WTC11 (cell line): ENCODE measurements at places on chromosomes 5 and 9.

DNA sequence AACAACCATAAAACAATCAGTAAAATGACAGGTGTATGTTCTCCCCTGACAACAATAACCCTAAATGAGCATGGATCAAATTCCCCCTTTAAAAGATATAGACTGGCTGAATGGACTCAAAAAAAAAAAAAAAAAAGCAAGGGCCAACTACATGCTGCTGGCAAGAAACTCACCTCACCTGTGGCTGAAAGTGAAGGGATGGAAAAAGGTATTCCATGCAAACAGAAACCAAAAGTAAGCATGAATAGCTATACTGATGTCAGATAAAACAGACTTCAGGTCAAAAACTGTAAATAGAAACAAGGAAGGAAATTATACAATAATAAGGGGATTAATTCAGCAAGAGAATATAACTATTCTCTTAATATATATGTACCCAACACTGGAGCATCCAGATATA is 54.2 kb upstream of the SSBP2 start:
- no peak overlapping the region for H3K4me3 ChIP-seq
- H3K27ac ChIP-seq, result no peak overlapping the region
- no peaks in the 10 kb centered on the region for H3K27me3 ChIP-seq
- H3K36me3 ChIP-seq, result peaks cover 18% of the 10 kb centered on the region
- DNase-seq, result no peak

DNA sequence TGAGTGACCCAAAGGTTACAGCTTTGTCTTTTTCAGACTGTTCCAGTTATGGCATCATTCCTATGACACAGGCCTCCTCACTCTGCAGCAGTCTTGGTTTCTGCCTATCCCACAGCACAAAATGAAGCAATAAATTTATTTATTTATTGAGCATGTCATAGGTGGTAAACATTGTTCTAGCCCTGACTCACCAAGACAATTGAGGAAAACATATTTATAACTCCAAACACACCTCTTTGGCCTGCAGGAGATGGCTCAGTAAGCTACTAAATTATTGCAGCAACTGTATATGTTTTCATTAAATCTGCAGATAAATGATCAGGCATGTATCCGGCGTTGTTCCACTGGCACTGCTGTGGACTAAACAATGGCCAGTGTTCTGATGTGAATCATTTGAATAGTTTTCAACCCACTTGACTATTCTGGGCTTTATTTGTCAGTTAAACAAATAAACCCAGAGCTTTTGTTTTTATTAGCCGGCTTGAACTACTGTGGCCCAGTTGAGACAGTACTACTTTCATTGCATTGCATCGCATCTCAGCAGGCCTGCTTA is 83.2 kb downstream of the FOXD1 start:
- H3K4me3 ChIP-seq, result no peak overlapping the region
- no peaks in the 10 kb centered on the region for H3K36me3 ChIP-seq
- H3K27ac ChIP-seq, result no peak overlapping the region

- peaks cover 15% of the 10 kb centered on the region for H3K4me1 ChIP-seq
- no peaks in the 10 kb centered on the region for H3K27me3 ChIP-seq
- H3K4me3 ChIP-seq, result no peak overlapping the region
- DNase-seq, result no peak
- no peaks in the 10 kb centered on the region for H3K36me3 ChIP-seq
These were observed 301.8 kb downstream of the TLE1 start for GRCh38 chr9:81387360-81388106.

- H3K27me3 ChIP-seq, result no peaks in the 10 kb centered on the region
- no peak for DNase-seq
- no peak overlapping the region for H3K4me3 ChIP-seq
- no peaks in the 10 kb centered on the region for H3K4me1 ChIP-seq
These were observed 14.8 kb downstream of the TAS2R1 start for GRCh38 chr5:9615331-9615730.

GRCh38 chr5:91419571-91420537 is 36.7 kb upstream of the ARRDC3 start:
- DNase-seq, result peak; percentile 60
- peaks cover 25% of the 10 kb centered on the region for H3K4me1 ChIP-seq
- no peaks in the 10 kb centered on the region for H3K27me3 ChIP-seq
- H3K27ac ChIP-seq, result no peak overlapping the region
- no peaks in the 10 kb centered on the region for H3K36me3 ChIP-seq
